ENCODE measurements at places on chromosomes 12 and 14.

- H3K4me1 ChIP-seq = peaks cover 24% of the 10 kb centered on the region
- H3K27me3 ChIP-seq = peaks cover 16% of the 10 kb centered on the region
- no peak for DNase-seq
- H3K27ac ChIP-seq = no peak overlapping the region
- H3K36me3 ChIP-seq = peaks cover 4% of the 10 kb centered on the region
These were observed 11.9 kb upstream of the TC2N start for GRCh38 chr14:91879196-91879595.

- DNase-seq = no peak
- no peak overlapping the region for H3K27ac ChIP-seq
- H3K4me1 ChIP-seq = peaks cover 12% of the 10 kb centered on the region
These were observed 109.4 kb downstream of the SLC38A1 start for GRCh38 chr12:46159309-46159901.

- H3K27me3 ChIP-seq = peaks cover 9% of the 10 kb centered on the region
- no peaks in the 10 kb centered on the region for H3K36me3 ChIP-seq
- no peak overlapping the region for H3K4me3 ChIP-seq
- H3K4me1 ChIP-seq = peaks cover 10% of the 10 kb centered on the region
These were observed 26.4 kb upstream of the RGS6 start for GRCh38 chr14:71905860-71906259.

GRCh38 chr12:84888861-84889260, 23.7 kb downstream of the SLC6A15 start:
- H3K4me3 ChIP-seq = no peak overlapping the region
- H3K36me3 ChIP-seq = no peaks in the 10 kb centered on the region
- no peak for DNase-seq
- no peaks in the 10 kb centered on the region for H3K4me1 ChIP-seq

DNA sequence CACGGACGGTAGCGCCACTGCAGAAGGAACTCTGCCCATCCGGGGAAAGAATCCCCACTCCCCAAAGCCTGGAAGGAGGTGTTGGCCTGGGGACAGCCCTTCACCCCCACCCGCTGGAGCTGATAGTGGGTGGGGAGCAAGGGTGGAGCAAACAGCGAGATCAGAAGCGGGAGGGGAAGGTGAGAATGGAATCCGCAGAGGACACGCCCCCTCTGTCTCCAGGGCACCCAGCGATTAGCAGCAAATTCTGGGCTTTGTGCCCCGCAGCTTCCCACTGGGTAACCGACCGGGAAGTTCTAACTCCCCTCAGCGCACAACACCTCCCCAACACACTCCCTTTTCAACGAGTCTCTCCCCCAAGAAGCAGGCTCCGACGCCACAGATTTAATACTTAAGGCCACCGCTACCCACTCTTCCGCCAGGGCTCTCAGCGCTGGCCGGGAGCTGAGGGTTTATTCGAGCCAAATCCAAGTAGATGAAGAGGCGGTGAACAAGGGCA, 1.4 kb downstream of the SLC25A29 start:
- H3K27ac ChIP-seq = peak overlapping the region; percentile 96
- peaks cover 6% of the 10 kb centered on the region for H3K36me3 ChIP-seq
- peak; percentile 34 for DNase-seq
- H3K4me3 ChIP-seq = peak overlapping the region; percentile 86
- peaks cover 24% of the 10 kb centered on the region for H3K4me1 ChIP-seq
- no peaks in the 10 kb centered on the region for H3K27me3 ChIP-seq

GRCh38 chr12:18320036-18320617, 58.8 kb downstream of the PIK3C2G start:
- H3K27ac ChIP-seq = peak overlapping the region; percentile 85
- H3K27me3 ChIP-seq = no peaks in the 10 kb centered on the region
- peaks cover 14% of the 10 kb centered on the region for H3K4me1 ChIP-seq
- DNase-seq = no peak
- no peak overlapping the region for H3K4me3 ChIP-seq

DNA sequence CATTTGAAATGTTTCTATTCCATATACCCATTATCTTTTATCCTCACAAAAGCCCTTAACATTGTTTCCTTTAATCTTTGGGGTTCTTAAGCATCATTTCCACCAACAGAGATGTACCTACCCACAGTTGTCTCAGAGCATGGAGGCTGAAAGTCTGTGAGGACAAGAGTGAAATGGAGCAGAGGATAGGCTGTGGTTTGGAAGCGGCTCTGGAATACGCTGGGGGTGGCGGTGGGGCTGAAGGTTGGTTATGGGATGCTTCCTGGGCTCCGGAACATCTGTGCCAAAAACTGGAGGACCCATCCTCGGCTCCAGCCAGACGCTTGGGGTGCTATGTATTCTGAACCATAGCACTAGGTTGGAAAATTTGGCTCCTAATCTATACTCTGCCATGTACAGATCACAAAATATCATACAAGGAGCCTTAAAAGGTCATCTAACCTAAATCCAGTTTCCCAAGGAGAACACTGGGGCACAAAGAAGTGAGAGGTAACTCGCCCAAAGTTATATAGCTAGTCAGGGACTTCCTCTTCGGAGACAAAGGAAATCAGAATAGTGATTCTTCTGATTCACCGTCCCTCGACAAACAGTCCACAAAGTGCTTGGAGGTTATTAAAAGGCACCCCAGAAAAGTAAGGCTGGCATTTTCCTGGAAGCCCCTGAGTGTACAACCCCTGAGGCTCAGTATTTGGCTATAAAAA, 2.5 kb downstream of the PPP1R3E start:
- no peaks in the 10 kb centered on the region for H3K27me3 ChIP-seq
- H3K27ac ChIP-seq = peak overlapping the region; percentile 98
- peaks cover 10% of the 10 kb centered on the region for H3K4me1 ChIP-seq
- peak overlapping the region; percentile 88 for H3K4me3 ChIP-seq

DNA sequence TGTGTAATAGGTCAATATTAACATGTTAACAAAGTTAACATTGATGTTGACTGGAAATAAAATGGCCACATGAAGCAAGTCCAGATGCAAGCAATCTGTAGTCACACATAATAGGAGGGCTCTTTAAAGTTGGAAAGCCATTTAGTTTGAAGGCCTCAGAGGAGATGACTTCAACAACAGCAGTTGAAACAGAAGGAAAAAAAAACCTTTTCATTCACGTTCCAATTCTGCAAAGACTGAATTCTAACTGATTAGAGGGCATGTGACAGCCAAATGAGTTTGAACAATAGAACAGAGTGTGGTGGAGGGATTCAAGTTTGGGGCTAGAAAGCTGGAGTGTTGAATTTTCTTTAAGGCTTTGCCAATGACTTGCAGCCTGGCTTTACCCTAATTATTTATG, 41.5 kb upstream of the DAAM1 start:
- H3K27me3 ChIP-seq = no peaks in the 10 kb centered on the region
- peaks cover 4% of the 10 kb centered on the region for H3K4me1 ChIP-seq
- DNase-seq = no peak
- H3K4me3 ChIP-seq = no peak overlapping the region
- no peak overlapping the region for H3K27ac ChIP-seq
- H3K36me3 ChIP-seq = no peaks in the 10 kb centered on the region

- DNase-seq = no peak
- peaks cover 13% of the 10 kb centered on the region for H3K27me3 ChIP-seq
- no peaks in the 10 kb centered on the region for H3K36me3 ChIP-seq
- no peak overlapping the region for H3K27ac ChIP-seq
These were observed 29.9 kb upstream of the MYBPC1 start for GRCh38 chr12:101564912-101565311.

Data from progenitor cell of endocrine pancreas (in vitro differentiated cells).